NCI-H1930 (cell line): ENCODE measurements at places on chromosomes 2 and 18.

DNA sequence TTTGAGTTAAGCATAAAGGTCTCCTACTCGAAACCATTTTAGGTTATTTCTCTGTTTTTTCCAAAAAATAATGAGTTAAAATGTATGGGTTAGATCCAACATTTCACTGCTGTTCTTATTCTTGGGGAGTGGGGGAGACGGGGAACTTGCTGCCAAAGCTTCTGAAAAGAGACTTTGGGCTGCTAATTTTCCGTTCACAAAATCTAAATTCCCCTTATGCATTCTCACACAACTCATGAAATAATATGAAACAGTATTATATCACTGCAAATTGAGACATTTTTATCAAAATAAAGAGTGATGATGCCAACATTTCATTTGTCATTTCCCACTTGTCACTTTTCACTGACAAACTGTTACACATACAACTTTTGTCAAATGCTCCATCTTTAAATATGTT lies 7.8 kb downstream of the SATB2 start:
- no peak for DNase-seq

DNA sequence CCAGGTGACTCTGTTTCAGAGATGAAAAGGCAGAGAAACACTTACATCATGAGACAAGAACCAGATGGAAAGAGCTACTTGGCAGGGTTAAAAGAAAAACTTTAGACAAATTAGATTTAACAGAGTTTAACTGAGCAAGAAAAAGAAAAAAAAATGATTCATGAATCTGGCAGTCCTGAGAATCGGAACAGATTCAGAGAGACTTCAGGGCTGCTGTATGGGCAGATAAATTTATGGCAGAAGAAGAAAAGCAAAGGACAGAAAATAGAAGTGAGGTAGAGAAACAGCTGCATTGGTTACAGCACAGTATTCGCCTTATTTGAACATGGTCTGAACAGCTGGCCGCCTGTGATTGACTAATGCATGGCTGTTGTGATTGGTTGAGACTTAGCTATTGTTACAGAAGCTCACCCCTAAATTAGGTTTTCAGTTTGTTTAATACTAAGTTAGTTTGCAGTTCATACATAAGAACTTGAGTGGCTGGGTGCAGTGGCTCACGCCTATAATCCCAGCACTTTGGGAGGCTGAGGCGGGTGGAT lies 43.0 kb upstream of the RHOB start:
- DNase-seq = no peak

GRCh38 chr2:133599811-133600210 lies 31.5 kb upstream of the NCKAP5 start:
- no peak for DNase-seq

DNA sequence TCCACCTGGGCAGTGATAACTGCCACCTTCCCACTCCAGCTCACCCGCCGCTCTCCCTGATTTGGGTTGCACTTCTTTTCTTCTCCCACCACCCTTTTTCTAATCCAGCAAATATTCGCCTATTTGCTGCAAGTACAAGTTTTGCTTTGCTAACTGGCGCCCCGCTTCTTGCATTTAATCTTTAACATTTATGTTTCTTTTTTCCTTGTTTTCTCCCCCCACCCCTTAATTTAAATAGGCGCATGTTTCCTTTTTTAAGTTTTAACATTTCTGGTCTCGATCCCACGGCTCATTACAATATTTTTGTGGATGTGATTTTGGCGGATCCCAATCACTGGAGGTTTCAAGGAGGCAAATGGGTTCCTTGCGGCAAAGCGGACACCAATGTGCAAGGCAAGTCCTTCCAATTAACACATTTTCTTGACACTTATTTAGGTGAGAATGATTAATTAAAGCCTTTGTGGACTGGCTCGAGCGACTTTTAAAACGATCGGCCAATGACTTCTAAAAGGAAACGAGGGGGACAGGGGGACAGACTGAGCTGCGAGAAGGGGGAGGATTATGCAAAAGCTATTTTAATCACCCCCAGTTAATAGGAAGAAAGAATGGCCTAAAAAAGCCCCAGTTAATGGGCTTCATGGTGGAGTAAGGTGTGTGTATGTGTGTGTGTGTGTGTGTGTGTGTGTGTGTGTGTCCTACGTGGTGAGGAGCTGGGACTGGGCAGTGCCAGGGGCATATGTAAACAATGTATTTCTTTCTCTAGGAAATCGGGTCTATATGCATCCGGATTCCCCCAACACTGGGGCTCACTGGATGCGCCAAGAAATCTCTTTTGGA lies 1.6 kb downstream of the TBR1 start:
- no peak for DNase-seq

DNA sequence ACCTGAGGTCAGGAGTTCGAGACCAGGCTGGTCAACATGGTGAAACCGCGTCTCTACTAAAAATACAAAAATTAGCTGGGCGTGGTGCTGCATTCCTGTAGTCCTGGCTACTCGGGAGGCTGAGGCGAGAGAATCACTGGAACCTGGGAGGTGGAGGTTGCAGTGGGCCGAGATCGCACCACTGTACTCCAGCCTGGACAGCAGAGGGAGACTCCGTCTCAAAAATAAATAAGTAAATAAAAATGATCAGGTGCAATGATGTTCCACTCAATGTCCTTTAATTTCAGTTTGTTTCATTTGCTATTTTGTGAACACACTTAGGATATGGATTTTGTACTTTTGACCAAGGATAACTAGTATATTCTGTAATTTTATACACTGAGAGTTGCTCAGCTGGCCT lies 9.3 kb downstream of the HADHA start:
- no peak for DNase-seq
